ENCODE measurements at places on chromosomes 3 and 15. TPM values are rescaled to one million over a fixed set of nuclear protein-coding genes. Genes with fewer than 3 reads are reported as not detected.

CADPS gene
- total RNA-seq, result 418 TPM

SCG5 gene
- total RNA-seq, result 42.4 TPM

GOLGA6L24 gene
- not detected for total RNA-seq

TTBK2 gene
- total RNA-seq, result 37.6 TPM

RBP2 gene
- not detected for total RNA-seq

ACKR4 gene
- 6.6 TPM for total RNA-seq

STAC gene
- 13.7 TPM for total RNA-seq

CASR gene
- total RNA-seq, result 0.05 TPM

PPP1R2 gene
- total RNA-seq, result 67.8 TPM

EPHB1 gene
- 8.7 TPM for total RNA-seq

ZNF385D gene
- 35.0 TPM for total RNA-seq

MUC20 gene
- total RNA-seq, result 15.7 TPM

HYAL1 gene
- 1.1 TPM for total RNA-seq

C3orf52 gene
- total RNA-seq, result 2.1 TPM

SCAANT1 gene
- total RNA-seq, result not detected

CCDC33 gene
- total RNA-seq, result 5.2 TPM

LRRC3B gene
- 7.8 TPM for total RNA-seq

CCDC39 gene
- 0.66 TPM for total RNA-seq

C15orf40 gene
- total RNA-seq, result 24.6 TPM

PLS1 gene
- total RNA-seq, result 11.1 TPM

HTD2 gene
- total RNA-seq, result 26.7 TPM

GFM1 gene
- 88.7 TPM for total RNA-seq

RYR3 gene
- total RNA-seq, result 14.1 TPM

CLDN16 gene
- 0.16 TPM for total RNA-seq

PCOLCE2 gene
- total RNA-seq, result 14.8 TPM

ROPN1B gene
- total RNA-seq, result 0.66 TPM

SAMMSON gene
- 1.2 TPM for total RNA-seq

PPIB gene
- total RNA-seq, result 195 TPM

POLG gene
- total RNA-seq, result 51.6 TPM

HESX1 gene
- 1.9 TPM for total RNA-seq

CPEB1 gene
- 9.8 TPM for total RNA-seq

SGO1 gene
- 6.6 TPM for total RNA-seq

BUB1B gene
- total RNA-seq, result 14.3 TPM

CSTA gene
- not detected for total RNA-seq

ARHGAP11A gene
- 15.8 TPM for total RNA-seq

NOP10 gene
- 58.9 TPM for total RNA-seq

MESP2 gene
- total RNA-seq, result 2.8 TPM

LRRC31 gene
- not detected for total RNA-seq

PRICKLE2 gene
- total RNA-seq, result 126 TPM

All from camera-type eye (tissue), 1 donor.